ENCODE measurements at places on chromosomes 11 and 22. TPM values are rescaled to one million over a fixed set of nuclear protein-coding genes. Genes with fewer than 3 reads are reported as not detected.

The ELFN2 gene
- total RNA-seq = 0.19 TPM

The PKDREJ gene
- 0.06 TPM for total RNA-seq

The GTSE1 gene
- 0.75 TPM for total RNA-seq

GRCh38 chr11:120810251-120810650 lies 213.7 kb upstream of the TBCEL start:
- DNase-seq = no peak

GRCh38 chr11:68312780-68313573 lies 586 bp downstream of the LRP5 start:
- DNase-seq = no peak

GRCh38 chr11:113184498-113184897 lies 129.9 kb upstream of the TTC12 start:
- no peak for DNase-seq

- no peak for DNase-seq
Measured at GRCh38 chr11:117997823-117998579, 11.8 kb downstream of the IL10RA start.

DNA sequence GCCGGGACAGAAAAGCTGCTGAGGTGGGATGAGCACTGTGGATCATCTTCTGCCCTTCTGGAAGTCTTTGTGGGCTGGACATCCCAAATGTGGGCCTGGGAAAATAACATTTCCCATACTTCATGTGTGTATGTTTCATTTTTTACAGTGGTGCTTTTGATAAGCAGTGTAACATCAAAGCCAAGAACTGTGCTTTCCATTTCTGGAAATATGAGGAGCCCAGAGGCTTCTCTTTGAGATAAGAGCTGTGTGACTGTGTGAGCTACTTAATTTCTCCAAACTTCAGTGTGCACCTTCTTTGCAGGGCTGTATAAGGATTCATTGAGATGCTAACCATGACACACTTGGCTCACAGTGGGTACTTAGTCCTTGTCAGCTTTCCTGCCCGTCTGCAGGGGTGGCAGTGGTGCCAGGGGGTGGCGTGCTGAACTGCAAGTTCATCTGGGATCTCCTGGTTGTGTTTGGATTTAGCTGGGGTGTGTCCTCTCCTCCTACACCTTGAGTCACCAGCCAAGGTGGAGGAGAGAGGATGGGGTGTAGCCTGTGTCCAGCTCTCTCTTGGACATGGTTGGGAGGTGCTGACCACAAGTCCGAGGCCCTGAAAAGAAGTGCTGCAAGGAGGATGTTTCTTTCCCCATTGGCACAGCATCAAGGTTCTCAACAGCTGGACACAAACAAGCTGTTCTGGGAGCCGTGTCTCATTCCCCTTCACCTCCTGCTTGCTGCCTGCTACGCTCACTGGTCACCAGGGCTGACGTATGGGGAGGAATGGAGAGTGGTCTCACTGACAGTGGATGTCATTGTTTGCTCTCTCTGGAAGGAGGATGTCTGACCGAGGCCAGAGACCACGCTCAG lies 139.4 kb downstream of the TEAD1 start:
- DNase-seq = no peak
